Stimulated activated CD8-positive, alpha-beta memory T cell treated with anti-CD3 and anti-CD28 coated beads, Interleukin-4, amount 100 ng/mL, for 4 hours (primary cell): ENCODE measurements at places on chromosomes 11 and 22.

- no peak for DNase-seq
Observed at GRCh38 chr22:28299309-28299708, 380.3 kb upstream of the PITPNB start.

DNA sequence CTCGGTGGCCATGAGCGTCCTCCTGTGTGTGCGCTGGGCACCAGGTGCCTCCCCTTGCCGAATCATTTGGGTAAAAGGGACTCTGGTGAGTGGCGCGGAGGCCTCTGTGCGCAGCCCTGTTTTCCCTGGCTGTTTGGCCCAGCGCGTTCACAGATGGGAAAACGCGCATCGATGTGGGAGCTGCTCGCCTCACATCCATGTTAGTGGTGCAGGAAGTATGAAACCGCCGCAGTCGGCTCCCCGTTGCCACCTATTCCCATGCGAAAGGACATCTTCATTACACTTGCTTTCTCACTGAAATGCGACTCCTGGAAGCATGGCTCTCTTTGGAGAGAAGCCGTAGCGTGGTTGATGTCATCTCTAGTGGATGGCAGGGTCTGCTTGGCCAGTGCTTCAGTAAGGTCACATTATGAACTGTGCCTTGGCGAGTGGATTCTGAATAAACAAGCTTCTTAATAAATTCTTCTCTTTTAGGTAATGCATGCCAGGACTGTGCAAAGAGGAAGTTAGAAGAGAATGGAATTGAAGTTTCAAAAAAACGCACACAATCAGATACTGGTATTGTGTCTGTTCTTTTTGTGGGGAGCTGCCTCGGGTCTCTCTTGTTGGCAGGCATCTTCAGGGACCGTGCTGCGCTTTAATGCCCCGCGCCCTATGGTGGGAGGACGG lies 26.3 kb downstream of the FAM118A start:
- no peak for DNase-seq

DNA sequence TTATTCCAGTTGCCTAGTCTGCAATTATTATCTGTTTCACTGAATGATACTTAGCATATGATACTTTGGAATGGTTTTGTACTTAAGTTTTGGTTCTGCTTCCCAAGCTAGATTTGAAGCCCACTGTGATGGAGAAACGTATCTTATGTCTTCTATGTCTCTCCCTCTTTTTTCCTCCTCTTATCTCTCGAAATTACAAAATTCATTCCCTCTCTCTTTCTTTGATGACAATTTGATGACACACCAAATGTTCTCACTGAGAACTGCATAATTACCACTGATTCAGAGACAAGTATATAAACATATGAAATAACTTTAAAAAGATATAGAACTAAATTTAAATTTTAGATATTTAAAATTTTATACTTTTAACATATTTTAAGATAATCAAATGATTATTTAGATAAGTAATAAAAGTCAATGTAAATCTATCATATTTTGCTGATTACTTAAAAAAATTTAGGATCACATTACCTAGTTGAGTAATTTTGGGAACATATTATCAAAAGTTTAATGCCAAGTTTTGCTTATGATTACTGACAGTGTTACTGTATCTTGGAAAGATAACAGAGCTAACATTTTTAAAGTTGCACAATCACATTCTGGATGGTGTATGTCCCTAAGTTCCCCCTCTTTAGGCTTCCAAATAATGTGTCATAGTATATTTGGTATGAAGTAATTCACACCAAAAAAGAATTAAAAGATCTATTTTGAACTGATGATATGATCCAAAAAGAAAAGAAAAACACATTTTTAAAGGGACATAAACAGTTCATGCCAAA lies 255.3 kb downstream of the SBF2 start:
- no peak for DNase-seq

DNA sequence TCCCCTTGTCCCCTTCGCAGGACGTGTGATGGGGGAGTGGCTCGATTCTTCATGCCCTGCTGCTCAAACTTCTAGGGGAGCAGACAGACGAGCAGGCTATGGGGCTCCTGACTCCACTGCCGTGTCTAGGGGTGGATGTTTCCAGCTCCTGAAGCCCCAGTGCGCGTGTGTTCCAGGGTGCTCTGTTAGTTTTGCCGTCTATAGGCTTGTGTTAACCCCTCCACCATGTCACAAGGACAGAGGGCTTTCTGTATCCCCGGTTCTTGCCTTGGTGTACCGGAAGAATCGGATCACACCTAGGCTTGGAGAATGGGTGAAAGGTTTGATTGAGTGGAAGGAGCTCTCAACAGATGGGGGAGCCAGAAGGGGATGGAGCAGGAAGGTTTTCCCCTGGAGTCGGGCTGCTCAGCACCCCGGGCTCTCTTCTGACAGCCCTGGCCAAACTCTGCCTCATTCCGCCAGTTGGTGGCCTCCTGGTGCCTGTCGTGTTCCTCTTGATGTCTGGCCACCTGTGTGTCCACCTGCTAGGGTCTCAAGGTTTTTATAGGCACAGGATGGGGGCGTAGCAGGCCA lies 810.7 kb downstream of the BRD1 start:
- DNase-seq = no peak

- no peak for DNase-seq
Observed at GRCh38 chr22:23220485-23221350, 40.4 kb downstream of the BCR start.

- DNase-seq = no peak
Observed at GRCh38 chr11:133082841-133083488, 449.3 kb downstream of the OPCML start.

- peak; percentile 38 for DNase-seq
Observed at GRCh38 chr11:73393479-73394415, 17.5 kb downstream of the RELT start.

GRCh38 chr22:27867085-27867952 lies 51.7 kb downstream of the PITPNB start:
- DNase-seq = no peak

- no peak for DNase-seq
Observed at GRCh38 chr11:84218318-84218717, 932.2 kb upstream of the CCDC90B start.

GRCh38 chr11:129930296-129930695 lies 34.9 kb upstream of the NFRKB start:
- DNase-seq = no peak

- no peak for DNase-seq
Observed at GRCh38 chr11:76131142-76131541, 75.2 kb downstream of the WNT11 start.

DNA sequence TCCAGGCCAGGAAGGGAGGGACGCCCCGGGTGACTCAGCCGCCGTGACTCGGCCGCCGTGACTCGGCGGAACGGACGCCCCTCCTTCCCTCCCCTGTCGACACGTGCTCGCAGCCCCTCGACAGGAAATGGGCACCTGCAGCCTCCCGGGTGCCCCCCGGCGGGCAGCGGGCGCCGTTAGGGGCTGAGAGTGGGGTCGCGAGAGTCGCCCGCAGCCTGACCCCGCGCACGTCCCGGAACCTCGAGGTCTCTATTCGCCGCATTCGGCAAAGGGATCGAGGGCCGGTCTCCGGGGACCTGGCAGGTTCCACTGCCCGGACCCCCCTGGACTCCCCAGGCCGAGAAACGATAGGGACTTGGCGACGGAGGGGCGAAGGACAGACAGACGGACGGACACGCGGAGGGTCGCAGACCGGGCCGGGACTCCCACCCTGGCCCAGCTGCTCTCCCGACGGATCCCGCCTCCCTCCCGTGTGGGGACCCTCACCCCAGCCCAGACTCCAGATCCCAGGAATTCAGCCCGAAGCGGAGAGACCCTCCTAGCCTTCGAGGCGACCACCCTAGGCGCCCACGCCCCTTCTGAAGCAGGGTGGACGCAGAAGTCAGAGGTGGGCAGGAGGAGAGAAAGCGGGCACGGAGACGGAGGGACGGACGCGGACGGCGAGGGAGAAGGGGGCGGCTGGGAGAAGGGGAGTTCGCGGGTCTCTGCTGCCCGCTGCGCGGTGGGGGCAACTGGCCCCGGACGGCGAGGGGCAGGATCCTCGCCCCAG lies 648 bp downstream of the FOSL1 start:
- DNase-seq = peak; percentile 65

DNA sequence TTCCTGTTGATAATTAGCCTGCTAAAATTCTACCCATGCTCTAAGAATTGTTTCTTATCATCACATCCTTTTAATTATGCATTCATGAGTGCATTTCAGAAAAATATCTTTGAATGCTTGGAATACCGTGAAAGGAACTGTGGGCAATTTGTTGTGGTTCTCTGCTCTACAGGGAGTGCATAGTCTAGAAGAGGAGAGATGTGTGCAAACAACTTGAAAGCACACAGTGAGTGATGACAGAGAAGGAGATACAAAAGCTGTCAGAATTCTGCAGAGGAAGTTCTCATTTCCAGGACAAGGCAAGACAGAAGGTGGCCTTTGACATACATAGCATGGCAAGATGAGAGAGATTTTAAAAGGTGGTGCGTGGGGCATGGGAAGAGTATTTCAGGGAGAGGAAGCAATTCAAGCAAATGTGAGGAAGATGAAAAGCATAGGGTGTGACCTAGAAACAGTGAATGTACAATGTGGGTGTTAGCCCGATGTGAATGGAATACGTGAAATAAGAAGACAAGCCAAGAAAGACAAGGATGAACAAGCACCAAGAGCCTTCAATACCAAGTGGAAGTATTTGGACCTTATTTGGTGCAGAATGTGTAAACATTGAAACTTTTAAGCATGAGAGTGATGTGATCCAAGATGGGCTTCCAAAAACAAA lies 5.0 kb downstream of the MMP8 start:
- no peak for DNase-seq

- DNase-seq = no peak
Observed at GRCh38 chr11:118006153-118006534, 19.9 kb downstream of the IL10RA start.

DNA sequence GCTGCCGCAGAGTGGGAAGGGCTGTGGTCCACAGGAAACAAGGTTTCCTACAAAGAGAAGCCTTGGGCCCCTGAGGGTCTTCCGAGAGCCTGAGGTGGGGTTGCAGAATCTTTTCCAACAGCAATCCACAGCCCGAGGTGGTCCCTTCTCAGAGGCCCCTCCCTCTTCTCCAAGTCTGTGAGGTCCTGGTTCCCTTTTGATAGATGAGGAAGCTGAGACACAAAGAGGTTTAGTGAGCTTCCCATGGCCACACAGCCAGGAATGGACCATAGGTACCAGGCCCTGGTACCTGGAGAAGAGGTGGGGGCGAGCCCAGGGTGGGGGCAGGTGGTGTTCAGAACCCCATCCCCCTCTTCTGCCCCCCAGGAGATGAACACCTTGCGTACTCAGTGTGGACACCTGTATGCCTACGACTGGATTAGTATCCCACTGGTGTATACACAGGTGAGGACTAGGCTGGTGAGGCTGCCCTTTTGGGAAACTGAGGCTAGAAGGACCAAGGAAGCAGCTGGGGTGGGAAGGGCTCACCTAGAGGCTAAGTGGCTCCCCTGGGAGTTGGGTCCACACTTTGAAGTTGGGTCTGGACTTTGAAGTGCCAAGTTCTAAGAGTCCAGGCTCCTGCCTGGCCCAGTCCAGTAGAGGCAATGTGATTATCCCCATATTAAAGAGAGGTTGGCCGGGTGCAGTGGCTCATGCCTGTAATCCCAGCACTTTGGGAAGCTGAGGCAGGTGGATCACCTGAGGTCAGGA lies 7.0 kb downstream of the BEST1 start:
- no peak for DNase-seq

DNA sequence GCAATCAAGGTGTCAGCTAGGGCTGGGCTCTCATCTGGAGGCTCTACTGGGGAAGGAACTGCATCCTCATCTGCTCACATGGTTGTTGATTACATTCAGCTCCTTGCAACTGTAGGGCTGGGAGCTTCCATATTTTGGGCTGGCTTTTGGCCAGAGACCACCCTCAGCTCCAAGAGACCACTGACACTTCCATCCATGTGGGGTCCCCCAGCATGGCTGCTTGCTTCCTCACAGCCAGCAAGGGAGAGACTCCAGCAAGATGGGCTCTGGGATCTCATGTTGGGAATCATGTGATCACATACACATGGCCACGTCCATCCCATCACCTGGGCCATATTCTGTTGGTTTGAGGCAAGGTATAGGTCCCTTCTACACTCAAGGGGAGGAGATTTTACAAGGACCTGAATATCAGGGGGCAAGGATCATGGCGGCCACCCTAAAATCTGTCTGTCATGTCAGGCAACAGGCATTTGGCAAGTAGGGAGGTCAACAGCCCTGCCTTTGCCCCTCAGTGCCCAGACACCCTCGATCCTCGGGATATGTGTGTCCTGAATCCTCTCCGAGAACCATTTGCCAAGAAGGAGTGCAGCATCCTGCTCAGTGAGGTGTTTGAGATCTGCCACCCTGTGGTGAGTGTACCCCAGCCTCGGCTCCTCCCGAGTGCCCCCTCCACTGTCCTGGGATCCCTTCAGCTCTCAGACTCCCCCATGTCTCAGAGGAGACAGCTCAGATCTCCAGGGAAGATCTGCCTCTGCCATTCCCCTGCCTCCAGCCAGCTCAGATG lies 48.7 kb downstream of the OTOG start:
- DNase-seq = no peak

- no peak for DNase-seq
Observed at GRCh38 chr22:32905400-32905799, 103.9 kb downstream of the TIMP3 start.

DNA sequence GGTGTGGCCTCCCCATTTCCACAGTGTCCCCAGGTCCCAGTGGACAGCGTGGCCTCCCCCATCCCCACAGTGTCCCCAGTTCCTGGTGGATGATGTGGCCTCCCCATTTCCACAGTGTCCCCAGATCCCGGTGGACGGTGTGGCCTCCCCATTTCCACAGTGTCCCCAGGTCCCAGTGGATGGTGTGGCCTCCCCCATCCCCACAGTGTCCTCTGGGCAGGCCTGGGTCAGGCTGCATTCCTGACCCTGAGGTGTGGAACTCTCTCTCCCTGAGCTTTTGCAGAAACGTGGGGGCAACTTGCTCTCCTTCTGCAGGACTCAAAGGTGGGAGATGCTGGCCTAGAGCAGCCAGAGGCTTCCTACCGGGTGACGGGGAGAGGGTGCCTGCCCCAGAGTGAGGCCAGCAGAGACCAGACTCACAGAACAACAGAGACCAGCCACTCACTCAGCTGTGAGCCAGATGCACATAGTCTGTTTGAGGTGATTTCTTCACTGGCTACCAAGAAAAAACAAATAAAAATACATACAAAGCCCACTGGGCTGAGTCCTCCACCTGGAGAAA lies 85.8 kb upstream of the FGF3 start:
- no peak for DNase-seq

DNA sequence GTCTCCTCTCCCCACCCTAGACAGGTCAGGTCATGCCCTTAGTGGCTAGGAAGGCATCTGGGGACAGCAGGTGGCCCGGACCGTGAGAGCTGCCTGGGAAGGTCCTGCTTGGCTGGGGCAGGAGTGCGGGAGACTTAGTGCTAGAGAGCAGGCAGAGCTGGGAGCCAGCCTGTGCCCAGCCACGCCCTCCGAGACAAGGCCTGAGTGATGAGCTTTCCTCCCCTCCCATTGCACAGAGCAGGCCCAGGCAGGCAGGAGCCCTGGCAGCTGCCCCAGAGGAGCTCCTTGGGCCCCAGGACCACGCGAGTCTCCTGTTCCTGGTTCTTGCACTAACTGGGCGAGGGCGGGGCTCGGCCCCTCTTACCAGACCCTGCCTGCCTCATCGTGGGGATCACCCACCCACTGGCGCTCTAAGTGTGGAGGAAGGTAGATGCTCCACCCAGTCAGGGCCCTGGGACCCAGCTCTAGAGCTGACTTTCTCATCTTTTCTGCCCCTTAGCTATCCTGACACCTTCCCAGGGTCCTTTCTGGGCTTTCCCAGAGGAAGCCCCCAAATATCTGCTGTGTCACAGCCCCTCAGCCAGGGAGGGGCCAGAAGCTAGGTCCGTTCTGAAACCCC lies 44.9 kb downstream of the MACROD1 start:
- DNase-seq = no peak
